Activated CD4-positive, alpha-beta T cell treated with anti-CD3 and anti-CD28 coated beads, Interleukin-2, amount 10 ng/mL, durations not matched to agents 7 days and 5 days (primary cell): ENCODE measurements at places on chromosomes 1 and 21.

DNA sequence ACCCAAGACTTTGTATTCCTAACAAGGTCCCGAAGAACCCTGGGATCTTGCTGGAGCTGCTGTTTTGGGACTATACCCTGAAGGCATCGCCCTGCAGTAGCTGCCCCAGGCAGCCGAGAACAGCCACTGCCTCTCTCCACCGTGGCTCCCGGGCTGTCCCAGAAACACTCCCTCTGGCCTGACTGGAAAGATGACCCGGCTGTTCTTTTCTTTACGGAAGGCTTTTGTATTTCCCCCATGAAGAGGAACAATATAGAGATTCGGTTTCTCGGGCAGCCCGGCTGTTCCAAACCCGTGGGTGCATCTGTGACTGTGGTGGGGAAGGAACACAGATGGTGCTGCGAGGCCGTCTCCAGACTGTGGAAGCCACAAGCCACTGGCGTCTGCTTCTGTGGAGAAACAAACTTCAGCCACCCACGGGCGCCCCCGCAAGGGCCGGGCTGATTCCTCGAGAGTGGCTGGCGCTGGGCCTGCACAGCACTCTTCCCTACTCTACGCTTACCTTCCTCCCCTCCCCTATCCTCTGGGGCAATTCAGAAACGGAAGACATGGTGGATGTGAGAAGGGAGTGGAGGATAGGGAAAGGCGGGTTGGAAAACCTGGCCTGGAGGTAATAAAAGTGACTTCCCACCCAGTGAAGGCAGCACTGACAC, 33.7 kb upstream of the VASH2 start:
- no peak for DNase-seq

- DNase-seq, result no peak
Observed at GRCh38 chr1:223136086-223136485, 7.0 kb downstream of the TLR5 start.

DNA sequence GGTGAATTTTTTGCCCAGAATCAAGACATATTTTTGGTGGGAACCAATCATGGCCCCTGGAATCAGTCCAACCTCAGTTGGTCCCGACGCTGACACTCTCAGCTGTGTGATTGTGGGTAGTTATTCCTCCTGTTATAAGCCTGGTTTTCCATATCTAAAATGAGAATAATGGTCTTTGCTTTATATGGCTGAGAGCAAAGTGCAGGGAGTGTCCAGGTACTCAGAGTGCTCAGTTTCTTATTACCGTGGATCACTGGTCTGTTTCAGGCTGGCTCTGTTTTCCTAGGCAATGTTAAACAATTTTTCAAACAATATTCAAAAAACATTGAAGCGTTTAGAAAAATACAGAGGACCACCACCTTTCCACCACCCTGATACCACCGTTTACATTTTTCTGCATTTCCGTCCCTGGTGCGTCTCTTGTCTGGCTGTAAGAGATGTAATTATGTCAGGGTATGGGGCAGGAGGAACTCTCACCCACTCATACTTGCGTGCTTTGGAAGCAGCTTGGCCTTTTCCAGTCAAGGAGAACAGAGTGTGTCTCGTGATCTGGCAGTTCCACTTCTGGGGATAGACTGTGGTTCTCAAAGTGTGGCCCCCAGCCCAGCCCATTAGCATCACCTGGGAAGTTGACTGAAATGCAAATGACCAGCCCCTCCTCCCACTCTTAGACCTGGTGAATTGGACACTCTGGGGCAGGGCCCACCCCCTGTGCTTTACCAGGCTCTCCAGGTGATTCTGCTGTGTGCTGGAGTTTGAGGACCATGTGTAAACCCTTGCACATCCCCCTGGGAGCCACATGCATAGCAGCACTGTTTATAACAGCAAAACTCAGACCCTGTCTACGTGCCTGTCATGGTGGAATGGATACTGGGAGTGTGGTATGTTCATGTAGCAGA, 6.8 kb downstream of the MX1 start:
- DNase-seq, result no peak

- DNase-seq, result no peak
Observed at GRCh38 chr1:6850537-6850936, 65.3 kb downstream of the CAMTA1 start.

GRCh38 chr1:37338658-37339057, 135.7 kb upstream of the ZC3H12A start:
- no peak for DNase-seq
